ENCODE measurements at places on chromosomes 7 and 10.

DNA sequence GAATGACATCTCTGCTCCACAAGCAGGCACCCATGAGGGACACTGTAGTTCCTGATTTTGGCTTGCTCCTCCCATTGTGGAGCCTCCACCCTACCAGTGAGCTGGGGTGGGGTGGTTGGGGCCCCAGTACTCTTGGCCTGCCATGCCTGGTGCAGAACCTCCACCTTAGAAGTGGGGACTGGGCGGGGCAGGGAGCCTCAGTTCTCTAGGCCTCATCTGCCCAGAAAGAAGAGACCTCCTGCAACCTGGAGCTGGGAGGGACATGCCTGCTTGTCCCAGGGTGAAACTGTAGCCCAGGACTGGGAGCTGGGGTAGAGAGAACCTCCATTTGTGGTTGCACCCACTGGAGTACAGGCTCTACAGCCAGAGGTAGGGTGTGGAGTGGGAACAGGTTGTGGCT is 14.4 kb downstream of the RAMP3 start:
- no peak for DNase-seq

DNA sequence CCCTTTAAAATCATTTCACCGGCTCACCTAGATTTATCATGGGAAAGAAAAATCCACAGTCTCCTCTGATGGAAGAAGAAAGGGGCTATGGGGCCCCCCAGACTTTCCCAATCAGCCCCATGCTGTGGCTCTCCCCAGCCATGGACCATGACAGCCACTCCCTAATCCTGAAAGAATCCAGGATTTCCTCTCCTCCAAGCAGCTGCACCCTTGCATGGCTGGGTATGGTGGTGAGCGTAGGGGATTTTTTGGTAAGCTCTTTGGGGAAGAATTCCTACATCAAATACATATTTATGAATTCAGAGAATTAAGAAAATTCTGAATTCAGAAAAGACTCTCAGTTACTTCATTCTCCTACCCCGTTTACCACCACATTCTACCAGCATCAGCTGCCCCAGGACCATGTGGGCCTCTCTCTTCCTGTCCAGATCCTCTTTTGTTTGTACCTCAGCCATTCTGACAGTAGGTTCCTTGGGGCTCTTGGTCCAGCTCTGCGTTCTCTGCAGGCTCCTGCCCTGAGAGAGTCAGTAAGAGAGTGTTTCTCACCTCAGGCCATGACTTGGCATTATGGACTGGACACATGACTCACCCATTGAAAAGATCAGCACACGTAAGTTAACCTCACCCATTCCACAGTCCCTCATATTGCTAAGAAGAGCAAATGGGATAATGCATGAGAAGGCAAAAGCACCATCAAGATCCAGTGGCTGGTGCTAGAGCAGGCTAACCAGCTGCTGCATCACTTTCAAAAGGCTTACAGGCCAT is 337.8 kb downstream of the ELMO1 start:
- no peak for DNase-seq

- no peak for DNase-seq
Observed at GRCh38 chr10:2438248-2438939, 629.0 kb upstream of the PFKP start.

DNA sequence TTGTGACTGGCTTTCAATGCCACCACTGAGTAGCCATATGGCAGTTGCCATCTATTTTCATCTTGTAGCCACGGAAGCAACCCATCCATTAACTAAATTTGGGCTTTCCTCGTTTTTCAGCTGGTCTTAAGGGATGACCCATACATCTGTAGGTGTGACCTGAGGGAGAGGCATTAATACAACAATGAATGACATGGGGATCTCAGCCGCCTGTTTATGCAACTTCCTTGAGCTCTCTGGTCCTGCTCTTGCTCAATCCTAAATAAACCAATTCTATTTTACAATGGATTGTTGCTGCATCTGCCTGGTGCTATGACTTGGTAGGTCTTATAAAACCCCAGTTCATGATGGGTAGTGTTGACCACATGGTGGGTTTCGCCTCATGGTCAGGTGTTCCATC is 21.9 kb upstream of the ADAM22 start:
- no peak for DNase-seq

GRCh38 chr10:13672548-13672947 is 85.8 kb downstream of the PRPF18 start:
- no peak for DNase-seq

DNA sequence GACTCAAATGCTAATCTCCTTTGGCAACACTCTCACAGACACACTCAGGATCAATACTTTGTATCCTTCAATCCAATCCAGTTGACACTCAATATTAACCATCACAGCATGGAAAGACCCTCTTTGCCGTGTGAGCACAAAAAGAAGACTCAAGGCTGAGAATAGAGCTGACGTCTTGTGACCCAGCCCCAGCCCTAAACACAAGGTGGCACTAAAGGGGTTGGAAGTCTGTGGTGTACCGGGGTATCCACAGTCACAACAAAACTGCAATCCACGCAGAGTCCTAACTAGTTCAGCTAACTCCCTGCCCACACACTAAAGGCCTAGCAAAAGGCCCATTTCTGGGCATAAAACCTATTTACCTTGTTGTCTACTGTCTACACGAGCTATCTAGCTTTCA is 200.1 kb downstream of the ACTR3B start:
- no peak for DNase-seq

- DNase-seq: no peak
Observed at GRCh38 chr7:149783386-149784250, 10.2 kb upstream of the ZNF467 start.

- DNase-seq: no peak
Observed at GRCh38 chr7:99372275-99373090, 2.0 kb upstream of the ARPC1B start.

- no peak for DNase-seq
Observed at GRCh38 chr10:29669149-29669548, 34.4 kb upstream of the SVIL start.

DNA sequence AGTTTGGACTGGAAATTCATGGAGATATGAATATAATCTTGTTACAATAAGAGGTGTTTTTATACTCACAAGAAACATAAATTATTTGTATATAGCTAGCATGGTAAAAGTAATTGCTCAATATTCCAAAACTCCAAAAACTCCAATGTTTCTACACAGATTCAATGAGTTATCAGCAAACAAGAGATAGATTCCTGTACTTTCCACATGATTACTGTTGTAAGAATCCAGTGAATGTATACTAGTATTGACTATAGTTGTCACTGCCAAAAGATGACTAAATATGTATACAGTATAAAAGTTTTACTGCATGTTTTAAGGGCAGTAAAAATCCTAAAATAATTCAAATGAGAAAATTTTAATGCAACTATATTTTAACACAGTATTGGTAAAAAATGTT is 10.7 kb downstream of the ATOH7 start:
- DNase-seq: no peak

DNA sequence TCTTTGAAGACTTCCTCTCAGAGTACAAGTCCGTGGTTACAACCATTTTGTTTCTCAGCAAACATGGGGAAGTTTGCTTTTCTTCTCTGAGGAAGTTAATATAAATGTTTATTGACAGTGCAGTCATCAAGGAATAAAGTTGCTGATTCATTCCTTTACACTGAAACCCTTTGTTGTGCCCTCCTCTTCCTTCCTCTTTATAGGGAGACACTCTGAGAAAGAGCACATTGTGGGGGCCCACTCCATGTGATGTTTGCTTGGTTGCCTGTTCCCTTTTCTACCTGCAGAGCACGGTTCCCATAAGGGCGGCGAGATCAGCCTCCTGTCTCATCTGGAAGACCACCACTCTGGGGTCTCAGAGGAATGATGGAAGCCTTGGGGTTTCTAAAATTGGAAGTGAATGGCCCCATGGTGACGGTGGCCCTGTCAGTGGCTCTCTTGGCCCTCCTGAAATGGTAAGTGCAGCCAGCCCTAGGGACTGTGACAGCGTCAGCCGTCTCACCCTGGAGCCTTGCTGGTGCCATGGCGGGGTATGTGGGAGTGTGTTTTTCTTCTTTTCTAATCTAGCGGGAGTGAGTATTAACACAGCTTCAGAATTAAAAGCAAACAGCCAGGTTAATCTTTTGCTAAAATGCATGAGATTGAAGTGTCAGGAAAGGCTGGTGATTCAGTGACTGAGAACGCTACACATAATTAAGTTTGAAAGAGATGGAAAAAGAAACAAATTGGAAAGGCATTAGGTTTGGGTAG is at the start of gene TBXAS1:
TSS of gene TBXAS1 (plus strand) at position 240 of the 750 bp plus-strand sequence. CDS start at position 367, 127 bp downstream.
- DNase-seq: no peak

- no peak for DNase-seq
Observed at GRCh38 chr7:79451580-79451979, 1.9 kb downstream of the MAGI2 start.

DNA sequence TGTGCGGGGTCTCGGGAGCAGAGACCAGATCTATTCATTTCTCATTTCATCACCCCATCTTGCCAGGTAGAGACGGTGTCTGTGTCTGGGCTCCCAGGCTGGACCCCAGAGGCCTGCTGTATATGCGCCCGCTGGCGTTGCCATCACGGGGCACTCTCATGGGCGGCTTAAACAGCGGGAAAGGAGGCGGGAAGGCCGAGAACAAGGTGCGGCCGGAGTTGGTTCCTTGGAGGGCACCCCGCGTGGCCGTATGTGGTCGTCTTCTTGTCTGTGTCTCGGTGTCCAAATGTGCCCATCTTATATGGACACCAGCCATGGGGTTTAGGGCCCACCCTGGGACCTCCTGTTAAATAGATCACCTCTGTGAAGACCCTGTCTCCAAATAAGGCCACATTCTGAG is 2.1 kb upstream of the CFAP46 start:
- DNase-seq: no peak

- no peak for DNase-seq
Observed at GRCh38 chr10:86664341-86665217, 3.7 kb upstream of the LDB3 start.

GRCh38 chr7:65840446-65840845 is 32.4 kb upstream of the VKORC1L1 start:
- DNase-seq: no peak

GRCh38 chr10:88831709-88832108 is 19.9 kb downstream of the ANKRD22 start:
- DNase-seq: no peak

DNA sequence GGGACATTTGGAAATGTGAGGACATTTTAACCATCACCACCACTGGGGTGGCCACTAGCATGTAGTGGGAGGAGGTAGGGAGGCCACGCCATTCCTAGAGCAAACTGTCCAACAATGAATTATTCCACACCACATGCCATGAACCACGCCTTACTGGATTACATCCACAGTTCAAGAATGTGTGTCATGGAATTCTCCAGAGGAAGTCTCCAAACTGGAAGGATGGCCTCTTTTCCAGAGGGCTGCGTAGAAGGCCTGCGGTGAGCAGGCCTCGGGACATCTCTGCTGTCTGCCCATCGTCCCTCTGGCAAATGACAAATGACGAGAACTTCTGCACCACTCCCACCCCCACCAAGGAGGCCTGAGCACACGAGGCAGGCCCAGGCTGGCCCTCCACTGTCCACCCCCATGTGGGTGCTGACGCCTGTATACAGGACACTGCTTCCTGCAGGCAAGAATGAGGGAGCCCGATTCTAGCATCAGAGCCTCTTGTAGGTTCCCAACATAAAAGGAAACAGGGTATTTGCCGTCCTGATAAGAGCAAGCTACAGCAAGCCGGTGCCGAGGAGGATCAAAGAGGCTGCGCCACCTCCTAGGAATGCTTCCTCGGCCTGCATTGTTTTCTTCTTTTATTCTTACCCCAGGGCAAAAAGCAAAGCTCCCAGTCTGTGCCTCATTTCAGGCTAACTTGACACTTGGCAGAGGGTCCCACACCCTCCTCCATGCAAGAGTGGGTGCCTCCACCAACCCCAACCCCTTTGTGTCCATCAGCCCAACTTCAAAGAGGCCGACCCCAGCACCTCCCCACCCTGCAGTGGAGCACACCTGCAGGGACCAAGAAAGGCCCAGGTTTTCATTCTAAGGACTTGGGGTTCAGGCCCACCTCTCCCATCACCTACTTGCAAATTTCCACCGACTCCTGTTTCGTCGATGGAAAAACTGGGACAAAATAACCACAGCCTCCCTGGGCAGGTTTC is 23.9 kb downstream of the TNS3 start:
- no peak for DNase-seq

DNA sequence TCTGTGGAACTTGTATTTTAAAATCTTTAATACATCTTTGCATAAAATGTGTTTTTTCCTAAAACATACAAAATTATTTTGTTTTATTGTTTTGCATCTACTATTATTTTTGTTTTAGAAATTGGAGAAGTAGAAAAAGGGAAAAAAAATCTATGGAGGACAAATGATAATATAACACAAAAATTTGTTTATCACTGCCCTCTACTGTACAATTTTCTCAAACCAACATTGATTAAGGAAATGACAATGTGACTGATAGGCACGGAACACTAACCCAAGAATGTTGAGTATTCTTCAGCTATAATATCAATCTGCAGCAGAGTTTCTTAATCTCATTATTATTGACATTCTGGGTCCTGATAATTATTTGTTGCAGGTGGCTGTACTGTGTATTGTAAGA is 9.5 kb upstream of the ING3 start:
- no peak for DNase-seq
